ENCODE measurements at places on chromosomes 5 and 9. TPM values are rescaled to one million over a fixed set of nuclear protein-coding genes. Genes with fewer than 3 reads are reported as not detected.

Gene KCNV2
- not detected for total RNA-seq

Gene TMEM174
- not detected for total RNA-seq

Gene PCDHA5
- under 0.01 TPM for total RNA-seq

Gene IRX1
- not detected for total RNA-seq

Gene C1QTNF2
- 0.10 TPM for total RNA-seq

Gene FBN2
- total RNA-seq: 5.1 TPM
